ENCODE measurements at places on chromosomes 6 and 20. TPM values are rescaled to one million over a fixed set of nuclear protein-coding genes. Genes with fewer than 3 reads are reported as not detected.

The CSNK2B gene
- 107 TPM for total RNA-seq

The GSTA1 gene
- total RNA-seq, result not detected

DNA sequence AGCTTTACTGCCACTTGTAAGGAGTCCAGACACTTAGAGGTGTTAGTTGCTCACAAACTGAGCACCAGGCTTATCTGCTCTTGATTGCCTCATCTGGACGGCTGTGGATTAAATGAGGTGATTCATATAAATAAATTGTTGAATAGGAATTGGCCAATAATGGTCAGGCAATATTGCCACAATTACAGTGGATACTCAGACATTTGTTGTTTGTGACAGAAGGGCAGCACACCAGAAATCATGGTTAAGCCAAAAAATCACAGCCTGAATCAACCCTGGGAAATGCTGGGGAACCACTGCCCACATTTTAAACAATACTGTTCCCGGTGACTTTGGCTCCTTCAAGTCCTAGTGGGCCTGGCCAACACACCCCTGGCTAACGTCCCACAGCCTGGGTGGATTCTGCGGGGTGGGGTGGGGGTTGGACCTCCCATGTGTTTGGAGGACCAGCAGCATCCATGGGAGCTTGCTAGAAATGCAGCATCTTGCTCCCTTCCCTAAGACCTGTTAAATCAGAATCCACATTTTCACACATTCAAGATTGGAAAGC, 29.5 kb upstream of the SPDEF start:
- no peak overlapping the region for H3K27ac ChIP-seq
- no peaks in the 10 kb centered on the region for H3K27me3 ChIP-seq
- no peaks in the 10 kb centered on the region for H3K4me1 ChIP-seq

- no peak for DNase-seq
- H3K27me3 ChIP-seq, result no peaks in the 10 kb centered on the region
- H3K27ac ChIP-seq, result no peak overlapping the region
- no peak overlapping the region for H3K4me3 ChIP-seq
- H3K36me3 ChIP-seq, result peaks cover 11% of the 10 kb centered on the region
- H3K4me1 ChIP-seq, result no peaks in the 10 kb centered on the region
Measured at GRCh38 chr6:24822696-24823095, 24.0 kb upstream of the ARMH2 start.

DNA sequence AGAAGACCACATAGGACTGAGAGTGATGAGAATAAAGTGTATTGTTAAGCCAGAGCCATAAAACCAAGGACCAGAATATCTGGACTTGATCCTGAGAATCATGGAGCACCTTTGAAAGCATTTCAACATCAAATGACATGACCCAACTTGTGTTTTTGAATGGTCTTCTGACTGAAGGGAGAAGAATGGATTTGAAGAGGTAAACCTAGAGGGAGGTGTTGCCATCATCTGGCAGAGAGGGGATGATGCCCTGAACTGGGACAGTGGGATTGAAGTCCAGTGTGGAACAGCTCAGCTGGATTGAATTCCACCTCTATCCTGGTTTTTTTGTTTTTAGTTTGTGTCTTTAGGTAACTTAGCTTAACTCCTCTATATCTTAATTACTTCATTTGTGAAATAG, 570.0 kb downstream of the TBC1D32 start:
- no peak overlapping the region for H3K4me3 ChIP-seq
- H3K36me3 ChIP-seq, result no peaks in the 10 kb centered on the region
- H3K27me3 ChIP-seq, result no peaks in the 10 kb centered on the region
- no peak overlapping the region for H3K27ac ChIP-seq

The SYCP2 gene
- total RNA-seq, result 3.1 TPM

- H3K4me1 ChIP-seq, result no peaks in the 10 kb centered on the region
- H3K36me3 ChIP-seq, result no peaks in the 10 kb centered on the region
- H3K4me3 ChIP-seq, result no peak overlapping the region
- no peak overlapping the region for H3K27ac ChIP-seq
- no peak for DNase-seq
- H3K27me3 ChIP-seq, result peaks cover 58% of the 10 kb centered on the region
Measured at GRCh38 chr6:27260369-27260768, 12.9 kb downstream of the PRSS16 start.

The OLIG3 gene
- total RNA-seq, result not detected

The ZSCAN23 gene
- total RNA-seq, result 5.5 TPM

DNA sequence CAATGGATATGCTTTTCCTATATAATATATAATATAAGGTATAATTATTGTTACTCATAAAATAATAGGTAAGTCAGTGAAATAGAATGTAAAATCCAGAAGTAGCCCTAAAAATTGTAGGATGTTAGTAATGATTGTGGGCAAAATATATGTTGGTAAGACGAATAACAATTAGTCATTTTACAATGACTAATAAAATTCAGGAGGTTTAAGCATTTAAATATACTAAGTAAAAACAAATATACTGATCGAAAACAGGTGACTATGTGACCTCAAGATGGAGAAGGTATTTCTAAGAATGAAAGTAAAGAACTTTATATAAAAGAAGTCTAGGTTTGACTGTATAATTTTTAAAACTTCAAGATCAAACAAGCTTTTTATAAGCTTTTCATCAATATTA, 28.9 kb downstream of the FUCA2 start:
- H3K36me3 ChIP-seq, result peaks cover 5% of the 10 kb centered on the region
- no peak for DNase-seq
- H3K4me3 ChIP-seq, result no peak overlapping the region
- H3K27ac ChIP-seq, result no peak overlapping the region
- no peaks in the 10 kb centered on the region for H3K4me1 ChIP-seq
- H3K27me3 ChIP-seq, result no peaks in the 10 kb centered on the region

The CRISP3 gene
- 0.04 TPM for total RNA-seq

The EYS gene
- total RNA-seq, result 1.1 TPM

DNA sequence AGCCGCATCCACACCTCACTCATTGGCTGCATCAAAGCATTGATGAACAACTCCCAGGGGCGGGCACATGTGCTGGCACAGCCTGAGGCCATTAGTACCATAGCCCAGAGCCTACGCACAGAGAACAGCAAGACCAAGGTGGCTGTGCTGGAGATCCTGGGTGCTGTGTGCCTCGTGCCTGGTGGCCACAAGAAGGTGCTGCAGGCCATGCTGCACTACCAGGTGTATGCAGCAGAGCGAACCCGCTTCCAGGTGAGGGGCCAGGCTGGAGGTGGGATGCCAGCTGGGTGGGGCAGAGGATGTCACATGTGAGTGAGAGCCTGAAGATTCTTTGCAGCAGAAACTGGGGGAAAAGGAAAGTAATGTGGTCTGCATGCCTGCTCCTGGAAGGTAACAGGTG, 66.7 kb downstream of the MOCS1 start:
- no peak overlapping the region for H3K27ac ChIP-seq
- peaks cover 61% of the 10 kb centered on the region for H3K36me3 ChIP-seq
- H3K4me1 ChIP-seq, result peaks cover 3% of the 10 kb centered on the region
- no peak overlapping the region for H3K4me3 ChIP-seq
- H3K27me3 ChIP-seq, result no peaks in the 10 kb centered on the region

The PTK6 gene
- total RNA-seq, result not detected

DNA sequence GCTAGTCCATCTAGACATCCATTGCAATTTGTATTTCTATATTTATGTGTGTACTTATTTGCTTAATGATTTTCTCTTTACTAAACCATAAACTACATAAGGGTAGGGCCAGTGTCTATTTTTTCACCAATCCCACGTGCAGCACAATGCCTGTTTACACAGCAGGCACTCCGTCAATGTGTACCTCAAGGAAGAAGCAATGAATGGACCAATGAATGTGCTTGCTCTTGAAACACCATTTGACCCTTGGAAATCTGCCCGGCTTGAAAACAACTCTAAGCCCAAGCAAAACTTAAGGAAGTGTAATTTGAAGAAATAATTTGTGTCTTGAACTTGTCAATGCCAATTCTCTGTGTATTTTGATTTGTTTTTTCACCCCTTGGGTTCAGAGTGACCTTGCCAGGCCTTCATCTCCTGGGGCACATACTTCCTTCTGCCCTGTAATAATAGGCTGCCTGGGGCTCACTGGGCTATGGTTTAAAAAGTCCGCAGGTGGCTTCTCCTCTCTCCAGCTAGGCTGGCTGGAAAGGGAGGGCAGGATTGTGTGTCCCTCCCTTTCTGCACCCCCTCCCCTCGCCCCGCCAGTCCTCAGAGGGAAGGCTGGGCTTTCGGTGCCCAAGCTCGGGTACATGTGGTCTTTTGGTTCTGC, 140.8 kb upstream of the ARMC2 start:
- H3K4me3 ChIP-seq, result no peak overlapping the region
- DNase-seq, result peak; percentile 43
- no peaks in the 10 kb centered on the region for H3K36me3 ChIP-seq
- H3K4me1 ChIP-seq, result peaks cover 4% of the 10 kb centered on the region
- no peaks in the 10 kb centered on the region for H3K27me3 ChIP-seq

GRCh38 chr6:48511378-48511777, 400.4 kb upstream of the PTCHD4 start:
- H3K27me3 ChIP-seq, result no peaks in the 10 kb centered on the region
- H3K36me3 ChIP-seq, result no peaks in the 10 kb centered on the region
- H3K4me3 ChIP-seq, result no peak overlapping the region
- no peak for DNase-seq
- H3K4me1 ChIP-seq, result no peaks in the 10 kb centered on the region

DNA sequence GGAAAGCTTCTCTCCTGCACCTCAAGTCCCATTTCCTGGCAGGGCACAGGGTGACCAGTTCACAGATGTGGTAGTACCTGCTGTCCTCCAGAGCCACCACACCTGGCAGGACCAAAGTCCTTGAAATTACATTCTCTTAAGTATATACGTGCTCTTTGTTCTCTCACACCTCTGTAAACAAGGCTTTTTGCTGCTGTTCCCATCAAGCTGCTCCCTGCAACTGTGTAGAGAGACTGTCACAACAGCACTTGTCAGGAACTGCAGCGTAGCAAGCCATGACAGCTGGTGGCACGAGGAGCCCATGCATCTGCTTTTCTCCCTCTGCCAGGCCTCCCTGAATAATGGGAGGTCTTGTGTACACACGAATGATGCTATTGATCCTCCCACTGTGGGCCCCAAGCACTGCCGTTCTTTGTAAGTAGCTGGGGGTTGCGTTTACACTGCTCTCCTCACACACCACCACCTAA, 431.8 kb downstream of the CD83 start:
- no peaks in the 10 kb centered on the region for H3K27me3 ChIP-seq
- H3K27ac ChIP-seq, result no peak overlapping the region
- no peak overlapping the region for H3K4me3 ChIP-seq
- DNase-seq, result peak; percentile 58
- H3K36me3 ChIP-seq, result no peaks in the 10 kb centered on the region

DNA sequence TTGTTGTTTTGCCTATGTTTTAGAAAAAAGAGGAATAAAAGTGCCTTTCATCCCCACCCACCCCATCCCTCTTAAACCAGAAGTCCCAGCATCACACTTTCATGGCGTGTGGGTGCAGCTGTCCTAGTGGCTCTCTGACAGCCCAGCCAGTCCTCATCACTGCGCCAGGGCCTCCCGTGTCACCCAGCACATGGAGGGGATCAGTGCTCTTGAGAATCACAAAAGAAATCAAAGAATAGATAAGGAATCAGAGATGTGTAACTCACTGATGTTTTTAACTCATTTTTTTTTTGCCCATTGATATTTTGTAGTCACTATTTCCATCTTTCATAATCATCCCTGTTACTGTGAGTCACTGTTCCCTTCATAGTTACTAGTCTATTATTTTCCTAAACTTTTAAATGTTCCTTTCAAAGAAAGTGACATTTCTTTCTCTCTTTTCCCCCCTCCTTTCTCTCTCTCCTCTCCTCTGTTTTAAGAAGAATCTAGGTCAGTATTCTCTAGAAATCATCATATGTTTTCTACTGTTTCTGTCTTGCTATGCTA, 78.6 kb downstream of the AIG1 start:
- H3K4me1 ChIP-seq, result no peaks in the 10 kb centered on the region
- peak; percentile 18 for DNase-seq
- no peak overlapping the region for H3K4me3 ChIP-seq
- no peak overlapping the region for H3K27ac ChIP-seq

GRCh38 chr6:25389471-25389870, 110.3 kb downstream of the CARMIL1 start:
- no peak overlapping the region for H3K4me3 ChIP-seq
- H3K4me1 ChIP-seq, result no peaks in the 10 kb centered on the region
- H3K36me3 ChIP-seq, result no peaks in the 10 kb centered on the region
- no peak overlapping the region for H3K27ac ChIP-seq
- peak; percentile 51 for DNase-seq

DNA sequence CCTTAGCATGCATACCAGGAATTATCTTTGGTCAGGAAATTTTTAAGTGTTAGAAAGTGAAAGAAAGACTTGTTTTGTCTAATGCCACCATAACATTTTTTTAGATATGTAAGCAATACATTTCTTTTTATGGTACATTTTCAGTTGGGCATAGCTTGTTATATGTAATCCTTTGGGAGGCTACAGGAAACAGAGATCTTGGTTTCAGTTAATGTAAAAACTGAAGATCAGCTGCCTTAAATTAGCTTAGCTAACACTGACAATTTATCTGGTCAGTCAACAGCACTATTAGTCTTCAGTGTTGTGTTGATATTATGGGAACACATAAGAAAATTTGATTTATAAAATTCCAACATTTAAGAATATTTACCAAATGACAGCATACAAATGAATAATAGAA, 78.6 kb upstream of the SMIM8 start:
- H3K4me1 ChIP-seq, result no peaks in the 10 kb centered on the region
- no peak overlapping the region for H3K4me3 ChIP-seq
- H3K36me3 ChIP-seq, result peaks cover 23% of the 10 kb centered on the region
- no peaks in the 10 kb centered on the region for H3K27me3 ChIP-seq
- H3K27ac ChIP-seq, result no peak overlapping the region

The C6orf58 gene
- 0.09 TPM for total RNA-seq

DNA sequence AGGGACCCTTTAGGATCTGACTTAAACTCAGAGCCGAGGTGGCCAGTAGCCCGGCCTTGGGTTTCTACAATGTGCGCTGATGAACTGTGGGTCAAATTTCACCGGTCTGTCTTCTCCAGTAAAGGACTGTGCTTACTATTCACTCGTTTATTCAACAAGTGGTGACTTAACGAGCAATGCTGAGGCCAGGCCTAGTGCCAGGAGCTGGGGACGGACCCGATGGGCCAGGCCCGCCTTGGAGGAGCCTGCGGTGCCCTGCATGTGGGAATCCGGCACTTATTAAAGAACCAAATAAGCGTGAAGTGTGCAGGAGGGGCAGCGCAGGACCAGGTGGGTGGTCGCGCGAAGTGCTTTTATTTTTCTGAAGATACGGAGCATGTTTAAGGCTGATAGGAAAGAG, 24.0 kb downstream of the CTCFL start:
- no peak overlapping the region for H3K4me3 ChIP-seq
- H3K4me1 ChIP-seq, result peaks cover 20% of the 10 kb centered on the region
- H3K27me3 ChIP-seq, result peaks cover 2% of the 10 kb centered on the region
- DNase-seq, result no peak
- H3K27ac ChIP-seq, result no peak overlapping the region
- no peaks in the 10 kb centered on the region for H3K36me3 ChIP-seq

DNA sequence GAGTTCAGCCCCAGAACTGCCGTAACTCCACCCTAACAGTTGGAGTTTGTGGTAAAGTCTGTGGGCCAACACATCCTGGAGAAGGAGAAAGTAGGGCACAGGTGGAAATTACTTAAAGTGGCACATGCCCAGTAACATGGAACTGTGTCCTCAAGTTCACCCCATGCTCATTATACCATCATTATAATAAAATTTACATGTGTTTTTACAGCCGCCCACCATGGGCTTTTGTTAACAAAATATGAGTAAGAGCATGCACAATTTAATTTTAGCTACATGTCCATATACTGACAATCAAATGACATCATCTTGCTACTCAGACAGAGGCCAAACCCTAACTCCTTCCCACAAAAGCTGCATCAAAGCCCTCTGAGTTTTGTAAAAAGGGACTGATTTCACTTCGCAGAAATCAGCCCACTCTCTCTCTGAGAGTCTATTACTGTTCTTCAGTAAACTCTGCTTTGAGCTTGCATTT, 17.3 kb upstream of the ELOVL4 start:
- H3K27ac ChIP-seq, result no peak overlapping the region
- no peaks in the 10 kb centered on the region for H3K27me3 ChIP-seq
- H3K4me1 ChIP-seq, result no peaks in the 10 kb centered on the region
- no peak overlapping the region for H3K4me3 ChIP-seq
- DNase-seq, result no peak
- H3K36me3 ChIP-seq, result no peaks in the 10 kb centered on the region
